ENCODE measurements at places on chromosomes 5 and 9. TPM values are rescaled to one million over a fixed set of nuclear protein-coding genes. Genes with fewer than 3 reads are reported as not detected.

The NCS1 gene
- 1.0 TPM for total RNA-seq

The TAF11L10 gene
- total RNA-seq: not detected

The ENG gene
- total RNA-seq: 20.6 TPM

The TESK1 gene
- total RNA-seq: 37.1 TPM

The RASGRF2 gene
- total RNA-seq: 10.8 TPM

The FBXL7 gene
- total RNA-seq: not detected

The SPACA9 gene
- 1.1 TPM for total RNA-seq

The IFNA13 gene
- not detected for total RNA-seq

The HSPA9 gene
- total RNA-seq: 201 TPM

The FBLL1 gene
- not detected for total RNA-seq

The C5orf46 gene
- not detected for total RNA-seq

The ABLIM3 gene
- not detected for total RNA-seq

The C9orf50 gene
- total RNA-seq: not detected

The TIMD4 gene
- total RNA-seq: 31.5 TPM

The CDH10 gene
- total RNA-seq: not detected

The IL13 gene
- 130 TPM for total RNA-seq

The TSTD2 gene
- total RNA-seq: 14.4 TPM

The CCNJL gene
- total RNA-seq: not detected

The CER1 gene
- total RNA-seq: not detected
